ENCODE measurements at places on chromosomes 12 and 14.

- no peak for DNase-seq
Measured at GRCh38 chr14:58690801-58691516, 53.2 kb downstream of the DACT1 start.

DNA sequence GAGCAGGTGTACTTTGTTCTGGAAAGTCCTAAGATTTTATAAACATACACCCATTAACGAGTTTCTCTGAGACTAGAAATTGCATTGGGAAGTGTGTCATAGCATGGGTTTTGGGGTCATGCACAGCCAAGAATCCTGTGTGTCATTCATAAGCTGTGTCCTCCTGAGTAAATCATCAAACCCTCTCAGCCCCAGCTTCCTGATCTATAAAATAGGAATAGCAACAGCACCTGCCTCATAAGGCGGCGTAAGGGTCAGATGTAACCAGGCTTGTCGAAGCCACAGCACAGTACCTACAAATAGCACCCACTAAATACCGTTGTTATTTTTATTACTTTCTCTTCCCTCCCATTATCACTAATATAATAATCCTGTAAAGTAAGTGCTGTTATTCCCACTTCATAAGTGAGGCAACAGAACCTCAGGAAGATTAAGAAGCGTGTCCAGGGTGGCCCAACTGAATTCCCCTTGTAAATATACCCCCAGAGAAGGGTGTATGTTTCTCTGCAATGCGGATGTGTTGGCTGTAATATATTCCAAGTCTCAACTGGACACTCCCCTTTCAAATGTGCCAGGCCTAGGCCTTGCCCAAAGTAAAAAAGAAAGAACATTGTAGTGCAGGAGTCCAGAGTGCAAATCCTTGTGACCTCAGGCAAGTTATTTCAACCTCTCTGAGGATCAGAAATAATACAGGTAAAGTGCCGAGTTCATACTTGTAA is 188.3 kb upstream of the BCL2L14 start:
- DNase-seq: no peak

GRCh38 chr12:31588976-31589375 is 2.0 kb downstream of the DENND5B start:
- no peak for DNase-seq

- DNase-seq: peak; percentile 91
Measured at GRCh38 chr14:103518422-103519042, 4.1 kb downstream of the CKB start.

DNA sequence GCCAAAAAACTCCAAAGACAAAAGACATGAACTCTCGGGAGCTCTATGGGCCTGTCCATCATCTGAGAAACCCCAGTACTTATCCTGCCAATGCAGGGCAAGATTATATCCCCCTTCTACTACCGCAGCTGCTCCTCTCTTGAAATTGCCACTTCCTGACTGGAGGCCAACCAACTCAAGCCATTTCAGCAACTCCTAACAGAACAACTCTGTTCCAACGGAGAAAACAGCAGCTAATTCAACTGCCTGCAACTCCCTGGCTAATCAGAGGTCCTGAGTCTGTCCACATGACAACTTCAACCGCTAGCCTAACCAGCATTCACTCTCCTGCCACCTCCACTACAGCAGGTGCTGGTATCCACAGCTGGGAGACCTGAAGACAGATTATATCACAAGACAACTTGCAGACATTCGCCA is 24.1 kb downstream of the CEP83 start:
- no peak for DNase-seq

GRCh38 chr12:130280742-130281141 is 56.9 kb upstream of the PIWIL1 start:
- no peak for DNase-seq

DNA sequence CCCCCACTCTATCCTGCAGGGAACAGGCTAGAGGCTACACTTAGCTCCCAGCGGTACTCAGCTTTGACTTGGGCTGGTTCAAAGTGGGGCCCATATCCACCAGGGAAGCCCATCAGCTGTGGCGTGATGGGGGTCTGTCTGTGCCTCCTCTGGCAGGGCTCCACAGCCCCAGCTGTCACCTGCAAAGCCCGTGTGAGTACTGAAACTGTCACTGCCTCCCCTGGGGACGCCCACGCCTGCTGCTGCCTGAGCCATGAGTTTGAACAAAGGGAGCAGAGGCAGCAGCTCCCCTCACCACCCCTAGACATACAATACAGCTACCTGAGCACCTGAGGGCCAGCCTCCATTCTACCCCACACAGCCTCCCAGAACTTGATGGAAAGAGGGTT is 5.0 kb downstream of the REM2 start:
- peak; percentile 41 for DNase-seq

DNA sequence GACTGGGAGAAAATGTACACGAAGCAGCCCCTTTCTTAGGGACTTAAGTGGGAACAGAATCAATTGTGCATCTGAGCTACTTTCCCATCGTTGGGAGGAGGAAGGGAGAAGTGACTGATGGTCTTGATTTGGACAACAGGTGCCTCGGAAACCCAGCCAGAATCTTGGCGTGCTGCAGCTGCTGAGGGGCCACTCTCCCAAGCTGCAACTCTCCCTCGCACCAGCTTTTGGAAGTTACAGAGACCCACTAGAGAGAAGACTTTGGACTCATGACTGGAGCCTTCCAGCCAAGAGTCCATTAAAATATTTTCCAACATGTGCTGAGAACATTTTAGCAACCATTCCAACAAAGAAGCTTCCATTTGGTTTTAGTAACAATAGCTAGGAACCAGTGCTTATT is 52.3 kb downstream of the GNS start:
- no peak for DNase-seq

GRCh38 chr14:21038441-21039422 is 3.4 kb upstream of the RNASE7 start:
- DNase-seq: no peak

DNA sequence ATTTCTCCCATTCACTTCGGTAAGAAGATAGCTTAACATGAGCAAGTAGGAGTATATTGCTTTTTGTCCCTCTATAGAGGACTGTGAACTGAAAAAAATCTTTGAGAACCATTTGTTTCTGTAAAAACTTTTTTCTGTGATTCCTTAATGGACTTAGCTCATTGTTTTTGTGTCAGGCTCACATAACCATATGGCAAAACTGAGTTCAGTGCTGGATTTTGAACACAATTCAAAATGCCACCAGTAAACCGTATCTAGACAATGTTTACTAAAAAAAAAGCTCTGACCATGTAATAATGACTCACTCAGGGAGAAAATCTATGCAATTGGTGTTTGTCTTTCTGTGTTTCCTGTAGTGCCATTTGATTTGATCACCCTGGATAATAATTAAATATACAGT is 5.2 kb downstream of the TRHDE start:
- no peak for DNase-seq

- DNase-seq: no peak
Measured at GRCh38 chr14:74392616-74393570, 33.1 kb downstream of the SYNDIG1L start.

GRCh38 chr12:62291864-62292760 is 31.9 kb downstream of the USP15 start:
- no peak for DNase-seq

- DNase-seq: no peak
Measured at GRCh38 chr12:4562034-4562657, at the start of gene DYRK4. Gene DYRK4 (plus strand): TSS chr12:4562208. CDS start chr12:4562246, 38 bp downstream.
